ENCODE measurements at places on chromosomes 1 and 21.

GRCh38 chr1:219433001-219433400, 179.9 kb downstream of the ZC3H11B start:
- DNase-seq, result no peak

- no peak for DNase-seq
These were observed 72.0 kb downstream of the GRIK1 start for GRCh38 chr21:29867796-29868195.

GRCh38 chr1:77686796-77687518, 4.5 kb upstream of the ZZZ3 start:
- DNase-seq, result no peak

GRCh38 chr21:45050797-45051489, 23.4 kb upstream of the ADARB1 start:
- DNase-seq, result no peak

DNA sequence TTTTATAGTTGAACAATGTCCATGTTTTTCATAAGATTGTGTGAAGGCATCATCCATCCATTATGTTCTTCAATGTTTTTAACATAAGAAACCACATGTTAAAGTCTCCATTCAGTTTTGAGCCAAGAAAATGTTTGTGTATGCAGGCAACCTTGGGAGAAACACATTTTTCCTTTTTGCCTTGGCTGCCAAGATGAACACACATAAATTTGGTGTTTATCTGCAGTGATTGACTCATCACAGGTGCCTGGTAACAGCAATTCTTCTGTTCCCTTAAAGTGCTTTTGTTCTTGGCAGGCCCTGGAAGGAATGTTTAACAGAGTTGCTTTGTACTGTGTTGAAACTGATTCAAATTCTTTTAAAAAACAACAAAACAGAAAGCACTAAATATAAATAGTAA, 709.9 kb upstream of the ADGRL4 start:
- peak; percentile 56 for DNase-seq
